ENCODE measurements at places on chromosomes 6 and 20.
A peak's percentile ranks its signal among the peaks of the same experiment; 100 is the strongest.

GRCh38 chr20:35660122-35660937 is 4.4 kb downstream of the CPNE1 start:
- no peak for DNase-seq

GRCh38 chr20:18289306-18289705 is 979 bp downstream of the ZNF133 start:
- DNase-seq: no peak

- DNase-seq: no peak
These were observed 63.6 kb downstream of the SSR1 start for GRCh38 chr6:7249391-7249790.

DNA sequence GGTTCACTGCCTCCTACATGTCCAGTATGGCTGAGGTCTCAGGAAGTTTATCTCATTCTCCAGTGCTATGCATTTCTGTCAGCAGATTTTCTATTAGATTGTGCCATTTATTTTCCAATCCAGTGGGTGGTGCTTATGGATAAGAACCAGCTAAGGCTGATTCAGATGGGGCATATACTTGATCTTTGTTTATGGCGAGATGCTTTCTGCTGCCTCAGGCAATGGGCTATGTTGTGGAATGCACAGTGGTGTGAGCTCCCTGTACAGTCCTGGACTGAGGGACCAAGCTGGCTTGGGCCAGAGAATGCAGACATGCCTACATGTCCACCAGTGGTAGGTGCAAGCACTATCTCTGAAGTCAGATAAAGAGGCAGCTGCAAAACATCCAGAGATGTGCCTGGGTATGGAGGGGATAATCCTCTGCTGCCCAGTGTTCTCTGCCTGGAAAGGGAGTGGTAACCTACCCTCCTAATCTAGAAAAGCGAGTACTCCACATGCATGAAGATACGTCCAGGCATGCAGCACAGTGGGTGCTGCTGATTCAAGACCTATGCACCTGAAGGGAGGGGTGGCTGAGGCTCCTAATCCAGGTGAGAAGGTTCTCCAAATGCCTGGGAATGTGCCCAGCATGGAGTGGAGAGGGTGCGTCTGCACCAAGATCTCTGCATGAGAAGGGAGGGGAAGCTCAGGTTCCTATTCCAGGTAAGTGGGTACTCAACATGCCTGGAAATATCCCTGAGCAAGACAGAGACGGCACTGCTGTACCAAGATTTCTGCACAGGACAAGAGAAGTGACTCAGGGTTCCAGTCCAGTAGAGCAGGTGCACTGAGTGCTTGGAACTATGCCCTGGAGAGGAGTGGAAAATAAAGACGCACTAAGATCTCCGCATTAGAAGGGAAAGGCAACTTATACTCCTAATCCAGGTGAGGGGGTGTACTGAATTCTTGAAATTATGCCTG is 9.4 kb downstream of the CST4 start:
- no peak for DNase-seq

- no peak for DNase-seq
These were observed 39.4 kb downstream of the ZBTB46 start for GRCh38 chr20:63791497-63792156.

- DNase-seq: no peak
These were observed 84.6 kb downstream of the ELOVL4 start for GRCh38 chr6:79862711-79863110.

GRCh38 chr6:14722704-14723103 is 523.2 kb upstream of the JARID2 start:
- no peak for DNase-seq

GRCh38 chr6:119895626-119896025 is 546.1 kb upstream of the MAN1A1 start:
- no peak for DNase-seq

DNA sequence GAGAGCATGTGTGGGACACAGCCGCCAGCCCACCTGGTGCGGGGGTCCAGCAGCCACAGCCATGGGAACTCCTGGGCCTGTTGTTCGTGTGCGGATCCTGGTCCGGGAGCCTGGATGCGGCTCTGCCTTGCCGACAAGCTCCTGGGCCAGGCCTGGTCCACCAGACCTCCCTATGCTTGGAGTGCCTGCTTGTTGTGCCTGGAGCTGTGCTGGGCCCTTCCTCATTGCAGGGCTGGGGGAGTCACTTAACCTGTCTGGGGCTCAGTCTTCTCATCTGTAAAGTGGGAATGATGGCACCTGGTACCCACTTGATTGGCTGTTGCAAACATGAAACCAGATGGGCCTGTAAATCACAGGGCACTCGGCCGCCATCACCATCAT is 2.6 kb upstream of the OSBPL2 start:
- no peak for DNase-seq

DNA sequence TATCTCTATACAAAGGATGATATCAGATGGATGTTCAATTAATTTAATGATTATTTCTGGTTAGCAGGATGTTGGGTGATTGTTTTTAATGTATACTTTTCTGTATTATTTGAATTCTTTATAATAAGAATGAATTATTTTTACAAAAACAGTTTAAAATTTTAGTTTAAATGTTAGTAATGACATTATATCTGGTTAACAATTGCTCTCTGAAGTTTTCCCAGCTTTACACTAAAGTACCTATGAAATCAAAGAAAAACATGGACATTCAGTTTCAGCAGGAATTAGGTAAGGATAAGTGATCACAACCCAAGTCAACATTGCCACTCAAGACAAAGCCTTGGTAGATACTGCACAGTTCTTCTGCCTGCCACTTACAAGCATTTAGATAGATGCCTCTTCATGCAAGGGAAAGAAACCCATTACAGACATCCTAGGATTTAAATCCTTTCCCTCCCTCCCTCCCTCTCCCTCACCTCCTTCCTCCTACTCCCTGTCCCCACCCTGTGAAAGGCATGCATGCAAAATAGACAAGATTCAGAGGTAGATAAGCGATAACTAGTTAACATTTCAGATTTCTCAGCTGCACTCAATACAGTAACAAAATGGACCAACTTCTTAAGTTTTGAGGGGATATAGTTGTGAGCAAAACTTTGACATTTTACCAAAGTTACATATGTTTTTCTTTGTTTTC is 143.8 kb downstream of the STXBP5 start:
- DNase-seq: no peak

DNA sequence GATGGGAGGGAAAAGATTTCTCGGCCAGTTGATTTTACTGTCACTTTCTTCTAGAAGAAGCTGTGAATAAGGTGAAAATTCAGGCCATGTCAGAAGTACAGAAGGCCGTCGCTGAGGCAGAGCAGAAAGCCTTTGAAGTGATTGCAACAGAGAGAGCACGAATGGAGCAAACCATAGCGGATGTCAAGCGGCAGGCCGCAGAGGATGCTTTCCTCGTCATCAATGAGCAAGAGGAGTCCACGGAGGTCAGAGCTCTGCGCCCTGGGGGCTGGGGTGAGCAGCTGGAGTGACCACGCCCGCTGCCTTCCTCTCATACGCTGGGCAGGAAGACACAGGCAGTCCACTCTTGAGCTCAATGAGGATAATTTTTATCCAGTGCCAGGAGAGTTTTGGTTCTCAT is 21.8 kb upstream of the C20orf144 start:
- no peak for DNase-seq

DNA sequence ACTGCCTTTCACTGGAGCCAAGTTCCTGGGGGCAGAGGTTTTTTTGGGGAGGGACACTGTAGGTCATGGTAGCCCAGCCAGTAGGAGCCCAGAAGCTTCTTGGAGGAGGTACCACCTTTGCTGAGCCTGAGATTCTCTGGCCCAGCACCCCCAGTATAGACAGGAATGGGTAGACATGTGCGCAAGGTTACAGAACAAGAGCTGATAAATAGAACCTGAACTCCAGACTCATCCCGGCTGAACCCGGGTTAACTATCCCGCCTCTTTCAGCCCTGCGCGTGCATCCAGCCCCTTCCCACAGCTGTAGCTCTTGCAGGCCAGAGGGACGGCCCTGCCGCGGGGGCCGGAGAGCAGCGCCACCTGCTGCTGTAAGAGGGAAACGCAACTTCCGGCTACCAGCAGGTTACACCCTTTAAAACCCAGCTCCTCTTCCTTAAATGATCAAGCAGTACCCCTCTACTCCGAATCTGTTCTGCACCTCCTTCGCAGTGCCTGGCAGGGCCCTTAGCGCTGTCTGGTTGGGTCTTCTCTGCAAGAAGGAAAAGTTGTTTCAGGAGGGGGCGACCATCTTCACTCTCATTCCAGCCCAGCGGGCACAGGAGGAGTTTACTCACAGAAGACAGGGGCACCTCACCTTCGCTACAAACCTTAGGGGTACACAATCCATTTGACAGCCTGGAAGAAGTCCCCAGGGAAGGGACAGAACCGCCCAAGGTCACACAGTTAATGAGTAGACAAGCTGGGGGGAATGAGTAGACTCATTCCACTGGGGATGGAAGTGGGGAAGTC is 7.5 kb downstream of the SRXN1 start:
- peak; percentile 42 for DNase-seq

GRCh38 chr6:25242567-25242966 is 36.6 kb upstream of the CARMIL1 start:
- DNase-seq: no peak

- no peak for DNase-seq
These were observed 33.2 kb upstream of the ADGRF5 start for GRCh38 chr6:46954837-46955451.

DNA sequence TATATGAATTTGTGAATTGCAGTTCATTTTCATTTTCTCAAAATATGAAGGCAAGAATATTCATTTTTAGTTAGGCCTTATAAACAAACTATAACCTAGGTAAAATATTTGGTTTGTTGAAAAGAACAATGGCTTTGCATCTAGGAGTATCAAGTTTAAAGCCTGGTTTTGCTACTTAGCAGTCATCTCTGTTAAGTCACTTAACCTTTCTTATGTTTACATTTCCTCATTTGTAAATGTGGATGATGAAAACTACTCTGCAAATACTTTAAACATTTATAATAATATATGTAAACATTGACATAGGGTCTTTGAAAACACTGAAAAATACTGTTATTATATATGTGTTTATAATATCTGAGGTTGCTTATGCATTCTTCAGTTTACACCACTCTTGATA is 135.5 kb downstream of the CENPW start:
- no peak for DNase-seq

Data from activated gamma-delta T cell treated with anti-CD3 and anti-CD28 coated beads, Interleukin-2, amount 50 U/mL, for 16 hours (primary cell).